ENCODE measurements at places on chromosomes 6 and 20.
A peak's percentile ranks its signal among the peaks of the same experiment; 100 is the strongest.

DNA sequence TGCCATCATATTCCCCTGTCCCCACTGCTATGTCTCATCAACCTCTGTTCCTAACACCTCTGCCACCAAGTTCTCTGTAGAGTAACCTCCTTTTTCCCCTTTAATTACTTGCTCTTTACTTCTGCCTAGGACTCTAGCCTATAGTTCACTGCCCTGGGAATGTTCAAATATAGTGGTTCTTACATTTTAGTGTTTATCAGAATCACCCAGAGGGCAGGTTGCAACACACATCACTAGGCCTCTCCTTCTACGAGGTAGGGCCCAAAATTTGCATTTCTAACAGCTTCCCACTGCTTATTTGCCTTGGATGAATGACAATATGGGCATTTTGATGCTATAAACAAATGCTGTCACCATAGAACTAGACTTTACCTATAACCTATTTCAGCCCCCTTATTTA, 23.1 kb upstream of the C6orf141 start:
- DNase-seq: no peak

DNA sequence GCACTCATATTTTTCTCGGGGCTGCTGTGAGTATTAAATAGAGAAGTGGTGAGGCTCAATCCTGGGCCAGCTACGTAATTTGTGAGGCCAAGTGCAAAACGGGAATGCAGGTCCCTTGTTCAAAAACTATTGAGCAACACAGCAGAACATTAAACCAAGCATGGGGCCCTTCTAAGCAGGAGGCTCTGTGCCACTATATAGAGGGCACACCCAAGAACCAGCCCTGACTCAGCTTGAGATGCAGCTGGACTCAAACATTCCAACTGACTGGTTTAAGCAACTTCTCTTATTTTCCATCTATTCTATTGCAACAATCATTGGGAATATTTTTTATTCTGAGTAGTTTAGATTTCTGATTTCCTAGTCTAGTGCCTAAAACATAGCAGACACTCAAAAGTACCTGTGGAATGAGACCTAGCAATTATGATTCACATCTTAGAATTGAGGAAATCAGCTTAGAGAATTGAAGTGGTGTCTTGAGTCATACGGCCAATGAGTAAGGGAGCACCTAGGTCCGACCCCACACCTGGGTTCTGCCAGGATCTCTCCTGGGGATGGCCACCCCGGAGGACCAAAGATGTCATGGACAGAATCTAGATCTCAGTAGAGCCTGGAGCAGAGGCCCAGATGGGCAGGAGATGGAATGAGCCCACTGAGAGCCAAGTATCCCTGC, 1.3 kb downstream of the SIRPB2 start:
- DNase-seq: no peak

DNA sequence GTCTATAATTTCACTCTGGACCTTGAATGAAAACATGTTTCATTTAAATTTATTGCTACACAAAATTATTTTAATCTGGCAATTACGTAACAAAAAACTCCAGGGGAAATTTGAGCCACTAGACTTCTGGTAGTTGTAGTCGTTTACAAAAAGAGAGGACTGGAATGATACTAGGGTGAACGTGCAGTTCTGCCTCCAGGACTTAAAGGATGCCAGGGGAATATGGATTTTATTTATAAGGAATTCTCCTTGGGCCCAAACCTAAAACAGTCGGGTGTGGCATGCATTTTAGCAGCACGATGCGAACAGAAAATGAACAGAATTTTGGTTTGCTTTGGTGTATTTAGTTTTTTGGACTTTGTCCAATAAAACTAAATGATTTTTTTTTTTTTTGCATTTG, 76.9 kb downstream of the PRL start:
- DNase-seq: no peak

DNA sequence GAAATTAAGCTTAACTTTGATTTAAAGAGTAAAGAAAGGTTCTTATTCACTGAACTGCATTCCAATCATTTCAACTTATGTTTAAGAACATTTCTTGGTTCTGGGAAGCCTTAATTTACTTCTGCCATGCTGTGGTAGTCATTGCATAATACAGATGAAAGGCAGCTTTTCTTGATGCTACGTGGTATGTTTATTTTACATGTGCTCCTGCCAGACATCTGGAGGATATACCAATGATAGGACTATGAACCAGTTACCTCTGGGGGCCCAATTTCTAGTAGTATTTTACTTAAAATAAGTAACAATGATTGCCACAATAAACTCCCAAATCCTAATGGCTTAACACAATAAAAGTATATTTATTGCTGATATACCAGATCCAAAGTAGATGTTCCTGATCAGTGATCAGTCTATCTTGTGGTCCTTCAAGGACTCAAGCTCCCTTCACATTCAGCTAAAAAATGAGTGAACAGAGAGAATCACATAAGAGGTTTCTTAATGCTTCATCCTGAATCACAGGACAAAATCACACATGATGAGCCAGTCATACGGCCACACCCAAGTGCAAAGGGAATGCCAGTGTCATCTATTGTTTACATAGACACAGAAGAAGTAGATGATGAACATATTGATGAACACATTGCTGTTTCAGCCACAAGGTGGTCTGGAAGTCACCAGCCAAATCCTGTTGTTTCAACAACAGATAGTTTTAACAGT, 56.5 kb upstream of the CCN2 start:
- DNase-seq: no peak

DNA sequence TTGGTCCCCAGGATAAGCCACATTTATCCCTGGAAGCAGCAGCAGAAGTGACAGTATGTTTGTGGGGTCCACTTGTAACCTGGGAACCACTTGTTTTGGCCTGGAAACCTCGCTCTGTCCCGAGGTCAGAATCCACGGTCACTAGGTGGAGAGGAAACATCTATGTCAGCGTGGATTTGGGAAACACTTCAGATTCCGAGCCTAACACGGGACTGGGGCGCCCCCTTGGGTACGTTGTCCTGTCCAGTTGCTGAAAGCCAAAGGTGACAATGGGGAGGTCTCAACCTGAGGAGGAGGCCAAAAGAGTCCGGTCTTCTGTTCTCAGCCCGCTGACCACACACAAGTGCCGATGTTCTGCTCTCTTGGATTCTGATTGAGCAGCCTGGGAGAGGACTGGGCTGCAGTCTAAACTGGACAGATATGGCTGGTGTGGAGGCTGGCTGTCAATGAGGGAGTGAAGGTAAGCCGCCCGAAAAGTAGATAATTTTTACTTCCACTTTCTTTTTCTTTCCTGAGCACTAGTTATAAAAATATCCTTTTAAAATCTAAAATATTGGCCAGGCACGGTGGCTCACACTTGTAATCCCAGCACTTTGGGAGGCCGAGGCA, 4.9 kb upstream of the ZFP57 start:
- no peak for DNase-seq

DNA sequence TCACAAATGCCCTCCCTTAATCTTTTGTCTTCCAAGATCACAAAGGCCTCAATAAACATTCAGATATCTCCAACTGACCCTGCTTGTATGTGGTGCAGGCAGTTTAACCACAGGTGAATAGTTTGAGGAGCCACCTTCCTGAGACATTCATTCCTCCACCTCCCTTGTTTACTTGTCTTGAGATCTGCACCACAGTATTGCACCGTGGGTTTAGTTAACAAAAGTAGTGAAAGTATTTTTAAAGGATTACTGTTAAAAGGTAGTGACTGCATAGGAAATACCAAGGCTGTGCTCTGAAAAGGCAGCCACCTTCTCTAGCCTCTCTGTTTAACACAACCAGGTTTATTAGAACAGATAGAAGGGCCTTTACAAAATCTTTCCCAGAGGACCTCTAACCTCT, 46.5 kb downstream of the SESN1 start:
- no peak for DNase-seq

DNA sequence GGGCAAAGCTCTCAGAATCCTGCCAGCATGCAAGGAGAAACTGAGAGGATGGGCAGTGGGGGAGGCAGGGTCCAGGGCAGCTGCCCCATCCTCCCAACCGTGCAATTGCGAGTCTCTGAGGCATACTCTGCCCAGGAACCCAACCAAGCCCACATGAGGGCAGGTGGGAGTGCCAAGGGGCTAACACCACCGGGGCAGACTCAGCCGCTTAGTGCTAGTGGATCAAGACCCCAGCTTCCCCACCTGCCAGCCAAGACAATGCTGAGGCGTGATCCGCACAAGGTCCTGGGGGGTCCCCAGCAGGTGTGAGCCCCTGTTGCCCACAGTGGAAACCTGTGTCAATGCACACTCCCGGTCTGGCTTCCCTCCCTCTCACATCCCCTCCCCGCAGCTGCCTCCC, 48.5 kb upstream of the ENTPD6 start:
- DNase-seq: no peak

GRCh38 chr6:21748343-21749056, 154.9 kb downstream of the SOX4 start:
- peak; percentile 80 for DNase-seq

GRCh38 chr20:38755324-38755910, 7.2 kb downstream of the ACTR5 start:
- no peak for DNase-seq
